ENCODE measurements at places on chromosomes 11 and 22. TPM values are rescaled to one million over a fixed set of nuclear protein-coding genes. Genes with fewer than 3 reads are reported as not detected.
A peak's percentile ranks its signal among the peaks of the same experiment; 100 is the strongest.

DNA sequence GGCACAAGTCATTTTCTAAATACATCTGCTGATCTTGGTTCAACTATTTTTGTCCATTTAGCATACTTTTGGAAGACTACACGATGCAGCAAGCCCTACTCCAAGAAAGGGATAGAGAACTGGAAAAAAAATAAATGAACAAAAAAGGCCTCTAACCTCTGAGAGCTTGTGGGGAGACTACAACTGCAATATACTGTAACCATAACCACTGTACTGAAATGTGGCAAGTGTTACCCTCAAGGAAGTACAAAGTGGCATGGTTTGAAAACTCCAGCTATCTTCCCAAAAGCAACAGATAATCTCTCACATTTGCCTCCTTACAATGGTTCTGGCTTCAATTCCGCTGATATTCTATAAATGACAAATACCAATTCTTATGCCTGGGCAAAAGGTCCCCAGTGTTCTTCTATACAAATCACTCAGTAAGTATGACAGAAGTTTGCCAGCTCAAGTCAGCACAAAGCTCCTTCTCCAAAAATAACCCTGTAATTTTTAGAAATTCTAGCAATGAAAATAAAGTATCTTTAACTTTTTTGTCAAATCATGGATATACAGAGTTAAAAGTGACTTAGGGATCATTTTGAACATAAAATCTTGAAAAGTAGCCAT, 22.9 kb downstream of the AMBRA1 start:
- ATAC-seq, result no peak

DNA sequence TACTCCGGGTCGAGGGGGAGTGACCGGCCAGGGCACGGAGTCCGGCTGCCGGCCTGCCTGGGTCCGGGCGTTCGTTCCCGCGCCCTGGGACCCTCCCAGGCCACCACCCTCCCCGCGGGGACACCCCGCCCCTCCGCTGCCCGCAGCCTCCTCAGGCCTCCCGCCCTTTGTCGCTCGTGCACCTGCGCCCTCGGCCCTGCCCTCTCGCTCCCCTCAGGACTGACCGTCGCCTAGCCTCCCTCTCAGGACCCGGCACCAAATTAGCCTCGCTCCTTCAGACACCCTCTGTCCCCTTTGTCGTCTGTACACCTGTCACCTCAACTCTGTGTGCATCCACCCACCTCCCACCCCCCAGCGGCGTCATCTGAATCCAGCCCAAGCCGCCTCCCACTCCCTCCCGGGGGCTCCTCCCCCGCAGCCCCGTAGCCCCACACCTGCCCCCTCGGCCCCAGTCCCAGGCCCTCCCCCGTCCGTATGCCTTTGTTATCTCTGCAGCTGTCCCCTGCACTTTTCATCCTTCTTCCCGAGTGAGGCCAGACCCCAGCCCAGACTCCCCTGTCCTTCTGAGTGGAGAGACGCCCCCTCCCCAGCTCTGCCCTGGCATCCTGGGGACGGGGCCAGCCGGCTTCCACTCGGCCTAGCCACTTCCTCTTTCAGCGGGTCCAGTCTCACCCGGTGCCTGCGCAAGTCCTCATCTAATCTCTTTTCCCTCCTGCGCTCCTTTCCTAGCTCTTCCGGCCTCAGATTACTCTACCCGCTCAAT, 643 bp downstream of the TIGD3 start:
- peak; percentile 64 for ATAC-seq

The OR2D3 gene
- not detected for total RNA-seq

DNA sequence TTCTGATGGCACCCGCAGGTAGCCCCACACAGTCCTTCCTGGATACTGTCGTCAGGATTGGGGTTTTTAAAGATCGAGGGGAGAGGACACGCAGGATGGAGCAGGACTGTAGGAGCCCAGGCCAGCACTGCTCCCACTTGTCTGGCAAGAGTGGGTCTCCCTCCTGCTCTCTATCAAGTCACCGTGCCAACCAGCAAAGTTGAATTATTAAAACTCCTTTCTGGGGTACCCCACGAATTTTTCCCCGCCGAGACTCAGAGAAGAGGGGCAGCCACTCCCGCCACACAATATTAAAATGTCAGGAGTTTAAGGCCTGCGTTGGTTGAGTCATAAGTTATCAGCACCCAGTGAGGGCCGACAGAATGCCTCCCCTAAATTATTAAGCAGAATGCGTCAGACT, 10.1 kb downstream of the LMO1 start:
- ATAC-seq, result no peak

DNA sequence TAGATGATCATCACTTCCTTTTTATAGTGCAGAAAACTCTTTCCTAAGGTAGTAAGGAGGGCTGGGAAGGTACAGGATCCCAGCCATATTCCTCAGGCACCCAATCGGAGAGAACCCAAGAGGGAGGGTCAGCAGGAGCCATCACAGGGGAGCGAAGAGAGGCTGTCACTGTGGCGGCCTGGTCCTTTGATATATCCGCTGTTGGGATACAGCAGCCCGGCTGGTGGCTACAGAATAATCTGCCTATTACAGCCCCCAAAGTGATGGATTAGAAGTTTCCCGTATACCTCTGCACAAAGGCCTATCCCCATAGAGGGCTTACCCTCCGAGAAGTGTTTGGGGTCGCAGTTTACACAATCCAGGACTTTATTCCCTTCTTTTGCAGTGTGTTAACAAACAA, 48.5 kb downstream of the OR4D9 start:
- ATAC-seq, result no peak

The MMP7 gene
- total RNA-seq, result not detected

GRCh38 chr11:68099474-68100405, 21.4 kb downstream of the CHKA start:
- ATAC-seq, result no peak

The ADM2 gene
- 1.5 TPM for total RNA-seq

DNA sequence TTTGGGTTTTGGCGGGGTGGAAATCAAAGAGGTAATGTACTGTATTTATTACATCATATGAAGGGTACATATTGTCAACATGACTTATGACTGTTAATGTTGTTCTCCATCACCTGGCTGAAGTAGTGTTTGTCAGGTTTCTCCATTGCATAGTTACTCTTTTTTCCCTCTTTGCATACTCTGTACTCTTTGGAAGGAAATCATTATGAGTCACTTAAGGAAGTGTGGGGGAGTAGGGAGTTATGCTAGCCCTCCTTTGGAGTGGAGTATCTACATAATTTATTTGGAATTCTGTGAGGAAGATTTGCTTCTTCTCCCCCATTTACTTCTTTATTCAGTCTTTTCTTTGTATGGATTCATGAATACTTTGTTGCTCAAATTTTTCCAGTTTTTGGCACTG, 3.6 kb upstream of the PGR start:
- no peak for ATAC-seq

DNA sequence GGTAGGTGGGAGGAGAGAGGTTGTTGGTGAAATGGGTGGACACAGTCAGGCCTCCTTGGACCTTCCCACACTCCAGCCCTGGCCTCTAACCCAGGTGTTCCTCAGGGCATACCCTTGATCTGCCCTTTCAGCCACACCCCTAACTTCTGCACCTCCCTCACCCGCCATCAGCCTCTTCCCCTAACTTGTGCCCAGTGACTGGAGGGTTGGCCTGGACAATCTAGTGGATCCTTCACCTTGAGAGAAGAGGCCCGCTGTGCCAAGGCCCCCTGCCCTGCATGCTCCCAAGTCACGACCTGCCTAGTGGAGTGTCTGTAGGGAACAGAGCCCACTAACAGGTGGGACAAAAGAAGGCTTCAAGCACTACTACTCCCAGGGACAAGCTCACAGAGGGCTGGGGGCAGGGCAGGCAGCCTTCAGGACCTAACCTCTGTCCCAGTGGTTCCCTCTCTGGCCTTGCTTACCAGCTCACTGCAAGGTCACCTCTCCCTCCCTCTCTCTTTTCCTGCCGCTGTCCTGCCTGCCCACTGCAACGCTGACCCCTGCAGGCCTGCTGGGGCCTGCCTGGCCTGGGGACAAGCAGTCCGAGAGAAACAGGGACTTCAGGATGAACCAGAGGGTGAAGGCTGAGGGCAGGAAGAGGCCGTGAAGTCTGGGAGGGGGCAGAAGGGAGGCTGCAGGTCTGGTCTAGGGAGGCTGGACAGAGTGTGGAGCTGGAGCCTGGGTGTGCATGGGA, 3.3 kb downstream of the SYT7 start:
- no peak for ATAC-seq

The CDC42BPG gene
- 0.10 TPM for total RNA-seq

DNA sequence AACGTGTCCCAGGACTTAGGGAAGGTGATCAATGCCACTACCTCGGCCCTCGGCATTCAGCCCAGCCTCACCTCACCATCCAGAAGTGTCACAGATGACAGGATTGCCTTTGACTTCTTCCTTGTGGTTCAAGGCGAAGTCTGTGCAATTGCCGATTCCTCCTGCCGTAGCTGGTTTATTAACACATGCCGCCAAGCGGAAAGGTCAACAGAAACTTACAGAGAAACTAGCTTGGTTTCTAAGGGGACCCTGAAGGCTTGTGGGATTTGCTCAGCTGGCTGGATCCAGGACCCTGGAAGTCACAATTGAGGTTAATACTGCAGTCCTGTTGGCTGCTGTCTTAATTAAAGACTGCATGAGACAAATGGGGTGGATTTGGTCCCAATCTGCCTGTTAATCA, 65.6 kb downstream of the SHANK2 start:
- ATAC-seq, result no peak

The GP1BB gene
- 2.8 TPM for total RNA-seq

- no peak for ATAC-seq
Measured at GRCh38 chr11:68987211-68987610, 6.4 kb upstream of the MRGPRD start.

The JHY gene
- 1.7 TPM for total RNA-seq

DNA sequence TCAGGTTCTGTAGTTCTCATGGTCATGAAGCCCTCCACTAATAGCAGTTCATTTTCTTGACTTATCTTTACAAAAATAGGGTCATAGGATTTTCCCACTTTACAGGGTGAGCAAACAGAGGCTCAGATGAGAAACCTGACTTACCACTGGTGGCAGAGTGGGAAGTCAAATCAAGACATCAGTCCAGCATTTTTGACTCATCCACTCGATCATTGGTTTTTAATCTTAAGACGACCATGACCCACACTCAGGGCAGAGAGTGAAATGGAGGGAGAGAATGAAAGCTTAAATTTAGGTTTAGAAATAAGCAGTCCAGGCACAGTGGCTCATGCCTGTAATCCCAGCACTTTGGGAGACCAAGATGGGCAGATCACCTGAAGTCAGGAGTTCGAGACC, 42.1 kb downstream of the RTL6 start:
- no peak for ATAC-seq

The SMTNL1 gene
- total RNA-seq, result 1.0 TPM

DNA sequence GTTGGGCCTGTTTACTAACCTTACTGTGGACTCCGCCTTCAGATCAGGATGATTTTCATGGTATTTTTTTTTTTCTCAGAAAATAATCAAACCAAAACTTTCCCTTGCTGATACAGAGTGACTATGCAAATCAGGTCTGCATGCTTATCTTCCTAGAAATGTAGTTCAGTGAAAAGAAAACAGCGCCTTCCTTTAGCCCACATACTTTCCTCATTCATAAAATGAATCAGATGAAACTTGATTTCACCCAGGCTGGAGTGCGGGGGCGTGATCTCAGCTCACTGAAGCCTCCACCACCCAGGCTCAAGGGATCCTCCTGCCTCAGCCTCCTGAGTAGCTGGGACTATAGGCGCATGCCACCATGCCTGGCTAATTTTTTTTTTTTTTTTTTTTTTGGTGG, 26.0 kb downstream of the ZNRF3 start:
- ATAC-seq, result no peak

The PRSS23 gene
- total RNA-seq, result 6.5 TPM

GRCh38 chr11:44300844-44301563, 8.9 kb downstream of the ALX4 start:
- no peak for ATAC-seq

GRCh38 chr11:20011307-20011951, 148.8 kb downstream of the DBX1 start:
- ATAC-seq, result no peak

The OR8G5 gene
- not detected for total RNA-seq

The KCNJ4 gene
- total RNA-seq, result 2.4 TPM

GRCh38 chr11:17369094-17369493, 17.5 kb downstream of the NCR3LG1 start:
- no peak for ATAC-seq

GRCh38 chr22:23163665-23164064, 16.6 kb upstream of the BCR start:
- ATAC-seq, result no peak

- no peak for ATAC-seq
Measured at GRCh38 chr11:38460429-38460828, 1862.4 kb upstream of the RAG2 start.
